ENCODE measurements at places on chromosomes 3 and 15.

DNA sequence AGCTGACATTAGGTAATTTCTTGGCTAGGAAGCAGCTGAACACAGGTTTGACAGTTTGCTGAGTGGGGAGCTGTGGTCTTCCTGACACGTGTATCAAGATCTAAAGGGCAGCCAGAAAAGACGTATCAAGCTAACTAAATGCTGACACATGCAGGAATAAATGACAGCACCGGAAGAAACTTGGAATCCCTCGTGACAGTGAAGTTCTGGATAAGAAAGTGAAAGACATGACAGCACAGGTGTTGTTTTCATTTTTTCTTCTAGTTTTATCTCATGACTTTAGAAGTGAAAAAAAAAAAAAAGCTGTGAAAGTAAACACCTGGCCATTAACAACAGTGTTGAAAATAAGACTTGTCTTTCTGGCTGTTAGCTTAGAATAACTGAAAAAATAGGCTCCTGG, 48.7 kb downstream of the FGF7 start:
- DNase-seq = no peak

DNA sequence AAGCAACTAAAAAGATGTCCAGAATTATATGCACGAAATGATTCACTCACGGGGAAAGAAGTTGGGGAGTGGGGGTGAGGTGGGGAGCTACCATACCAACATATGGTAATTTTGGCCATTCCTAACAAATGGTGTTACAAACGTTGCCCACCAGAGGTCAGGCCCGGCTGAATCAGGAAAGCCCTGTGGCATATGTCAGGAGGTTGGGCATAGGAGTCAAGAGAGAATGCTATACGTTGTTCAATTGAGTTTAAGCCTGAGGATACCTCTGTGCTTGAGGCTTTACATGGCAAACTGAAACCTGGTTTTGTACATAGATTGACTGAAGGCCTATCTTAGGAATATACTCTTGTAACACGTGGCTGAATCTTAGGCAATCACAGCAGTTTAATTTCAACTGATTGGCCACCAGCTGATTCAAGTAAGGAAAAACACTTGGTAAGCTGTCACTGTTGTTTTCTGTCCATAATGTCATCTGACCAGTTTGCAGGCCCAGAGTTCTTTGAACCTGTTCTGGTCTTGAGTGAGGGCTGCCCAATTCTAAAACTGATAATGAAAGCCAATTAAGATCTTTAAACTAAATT, 23.4 kb upstream of the SLC2A2 start:
- DNase-seq = peak; percentile 14

DNA sequence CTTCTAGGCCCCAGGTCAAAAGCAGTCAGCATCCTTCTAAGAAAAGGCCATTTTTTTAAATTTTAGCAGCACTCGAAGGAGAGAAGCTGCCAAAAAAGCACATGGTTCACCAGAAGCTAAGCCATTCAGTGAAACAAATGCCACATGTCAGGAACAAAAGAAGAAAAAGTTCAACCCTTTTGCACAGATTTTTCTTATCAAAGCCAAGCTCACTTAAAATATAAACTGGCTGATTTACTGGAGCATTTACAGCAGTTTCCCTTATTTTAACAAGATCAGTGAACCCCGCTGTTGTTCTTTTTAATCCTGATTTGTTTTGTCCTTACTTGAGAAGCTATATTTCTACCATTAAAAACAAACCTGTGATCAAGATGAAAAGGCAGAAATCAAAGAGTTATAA, 46.5 kb upstream of the SYNPR start:
- DNase-seq = no peak

DNA sequence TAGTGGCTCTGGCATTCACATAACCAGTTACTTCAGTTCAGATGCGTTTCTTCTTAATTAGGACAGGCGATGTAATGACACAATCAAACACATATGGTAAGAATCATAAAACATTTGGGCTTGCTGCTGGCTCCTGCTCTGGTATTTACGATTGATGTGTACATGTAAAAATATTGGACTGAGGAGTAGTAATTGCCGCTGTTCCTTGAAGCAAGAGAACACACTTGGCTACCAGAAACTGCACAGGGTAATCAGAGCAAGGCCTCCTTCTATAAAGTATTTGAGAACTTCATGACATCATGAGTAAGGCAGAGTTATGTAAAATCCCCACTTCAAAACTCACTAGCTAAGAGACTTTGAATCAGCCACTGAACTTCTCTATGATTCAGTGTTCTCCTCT, 158.1 kb downstream of the SSR3 start:
- DNase-seq = no peak

GRCh38 chr15:99135194-99135593, 30.3 kb downstream of the SYNM start:
- DNase-seq = no peak

DNA sequence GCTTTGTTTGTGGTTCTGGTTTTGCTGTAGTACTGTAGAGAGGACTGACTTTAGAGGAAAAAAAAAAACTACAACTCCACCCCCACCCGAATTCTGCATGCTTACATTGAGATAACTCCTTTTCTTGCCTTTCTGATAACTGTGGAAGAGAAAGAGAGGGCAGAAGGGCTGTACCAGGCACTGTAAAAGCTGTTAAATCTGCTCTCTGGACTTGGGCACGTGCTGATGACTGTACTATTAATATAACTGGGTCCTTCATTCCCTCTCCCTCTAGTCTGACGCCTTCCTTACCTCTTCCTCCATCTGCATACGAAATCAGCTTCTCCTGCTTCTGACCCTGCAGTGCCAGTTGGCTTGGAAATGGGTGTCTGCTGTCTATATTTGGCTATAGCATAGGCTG, 15.0 kb downstream of the MAPKBP1 start:
- no peak for DNase-seq

GRCh38 chr15:95127356-95127755, 896.0 kb downstream of the MCTP2 start:
- DNase-seq = no peak

DNA sequence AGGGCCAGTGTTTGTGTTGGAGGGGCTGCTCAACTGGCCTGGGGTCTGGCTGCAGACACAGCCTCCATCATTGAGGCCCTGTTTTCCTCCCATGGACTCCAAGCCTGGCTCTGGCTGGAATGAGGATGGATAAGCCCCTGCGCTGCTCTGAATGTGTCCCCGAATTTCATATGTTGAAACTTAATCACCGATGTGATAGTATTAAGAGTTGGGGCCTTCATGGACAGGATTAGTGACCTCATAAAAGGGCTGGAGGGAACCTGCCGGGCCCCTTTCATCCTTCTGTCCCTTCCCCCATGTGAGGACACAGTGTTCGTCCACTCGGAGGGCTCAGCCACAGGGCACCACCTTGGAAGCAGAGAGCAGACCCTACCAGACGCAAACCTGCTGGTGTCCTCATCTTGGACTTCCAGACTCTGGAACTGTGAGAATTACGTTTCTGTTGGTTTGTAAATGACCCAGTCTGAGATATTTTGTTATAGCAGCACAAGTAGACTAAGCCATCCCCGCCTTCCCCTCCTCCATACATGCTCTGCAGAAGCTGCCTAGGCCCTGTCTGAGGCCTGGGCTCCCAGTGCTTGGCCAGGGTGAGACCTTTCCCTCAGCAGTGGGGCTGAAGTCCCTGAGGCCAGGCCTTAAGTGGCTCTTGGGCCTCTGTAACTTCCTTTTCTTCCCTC, 3.8 kb upstream of the LCTL start:
- DNase-seq = no peak

- DNase-seq = no peak
Measured at GRCh38 chr3:125075738-125076137, 19.9 kb upstream of the HEG1 start.

GRCh38 chr15:73991726-73992593, at the start of gene STOML1:
Gene STOML1, minus strand, starts transcription at chr15:73992295. Its CDS starts 72 bp downstream, at chr15:73992223.
- DNase-seq = peak; percentile 73

GRCh38 chr15:41780727-41781126, 6.4 kb downstream of the MAPKBP1 start:
- no peak for DNase-seq

DNA sequence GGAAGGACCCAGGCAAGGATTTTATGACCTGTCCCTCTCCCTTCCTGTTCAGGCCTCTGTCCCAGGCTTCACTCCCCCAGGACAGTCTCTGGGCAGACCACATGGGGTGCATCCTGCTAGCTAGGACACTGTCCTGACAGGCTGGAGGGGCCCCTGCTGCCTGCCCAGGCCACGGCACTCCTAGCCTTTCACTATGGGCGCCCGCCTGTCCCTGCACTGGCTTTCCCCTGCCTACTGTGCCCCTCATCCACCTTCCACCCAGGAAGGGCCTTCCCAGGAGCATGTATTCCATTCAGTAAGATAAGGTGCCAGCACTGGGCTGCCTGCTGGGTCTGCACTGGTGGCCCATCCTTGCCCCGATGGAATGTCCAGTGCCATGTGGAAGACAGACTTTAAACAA, 145.3 kb downstream of the DNAJB8 start:
- no peak for DNase-seq

DNA sequence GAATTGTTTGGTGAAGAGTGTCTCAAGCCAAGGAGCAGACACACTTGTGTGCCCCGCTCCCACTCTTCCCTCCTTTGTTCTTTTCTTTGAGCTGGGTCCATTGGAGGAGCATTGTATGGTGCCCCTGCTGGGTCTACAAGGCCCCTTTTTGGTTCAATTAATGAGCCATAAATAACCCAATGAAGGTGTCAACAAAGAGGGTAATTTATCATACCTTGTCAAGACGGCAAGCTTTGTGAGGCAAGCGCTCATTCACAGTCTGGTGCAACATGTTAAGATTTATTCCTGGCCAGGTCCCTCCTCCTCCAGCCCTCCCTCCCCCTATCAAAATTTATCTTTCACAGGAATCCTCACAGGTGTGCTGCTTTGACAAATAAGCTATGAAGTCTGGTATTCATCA, 300.1 kb downstream of the RORA start:
- no peak for DNase-seq

GRCh38 chr15:32880642-32881041, 162.8 kb downstream of the GREM1 start:
- no peak for DNase-seq

- DNase-seq = no peak
Measured at GRCh38 chr3:43871627-43872245, 181.0 kb downstream of the ABHD5 start.

- no peak for DNase-seq
Measured at GRCh38 chr15:35293353-35294130, 208.4 kb upstream of the NANOGP8 start.

DNA sequence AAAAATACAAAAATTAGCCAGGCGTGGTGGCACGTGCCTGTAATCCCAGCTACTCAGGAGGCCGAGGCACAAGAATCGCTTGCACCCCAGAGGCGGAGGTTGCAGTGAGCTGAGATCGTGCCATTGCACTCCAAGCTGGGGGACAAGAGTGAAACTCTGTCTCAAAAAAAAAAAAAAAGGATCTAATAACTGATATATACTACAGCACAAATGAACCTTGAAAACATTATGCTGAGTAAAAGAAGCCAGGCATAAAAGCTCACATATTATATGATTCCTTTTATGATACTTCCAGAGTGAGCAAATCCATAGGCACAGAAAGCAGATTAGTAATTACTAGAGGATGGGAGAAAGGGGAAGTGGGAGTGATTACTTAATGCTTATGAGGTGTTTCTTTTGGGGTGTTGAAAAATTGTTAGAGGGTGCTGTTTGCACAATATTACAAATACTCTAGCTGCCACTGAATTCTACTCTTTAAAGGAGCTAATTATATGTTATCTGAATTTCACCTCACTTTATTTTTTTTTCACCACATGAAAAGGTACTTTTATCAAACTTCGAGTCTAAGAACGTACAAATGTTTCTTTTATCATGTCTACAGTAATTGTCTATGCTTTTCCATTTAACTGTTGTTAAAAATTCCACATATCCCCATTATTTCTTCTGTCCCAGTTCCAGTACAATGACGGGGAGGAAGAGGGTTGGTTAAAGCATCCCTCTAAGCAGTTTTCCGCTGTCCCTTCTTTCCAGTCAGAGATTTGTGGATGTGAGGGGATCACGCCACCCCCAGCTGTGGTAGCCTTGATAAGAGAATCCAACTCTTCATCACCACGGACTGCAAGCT, 77.7 kb upstream of the FAM174B start:
- no peak for DNase-seq

GRCh38 chr15:99213187-99213811, 36.1 kb downstream of the TTC23 start:
- no peak for DNase-seq
